ENCODE measurements at places on chromosomes 6 and 20.
A peak's percentile ranks its signal among the peaks of the same experiment; 100 is the strongest.

- DNase-seq, result no peak
These were observed 5.9 kb upstream of the NOX3 start for GRCh38 chr6:155461556-155461955.

- DNase-seq, result no peak
These were observed 147.6 kb downstream of the SYNDIG1 start for GRCh38 chr20:24617080-24617432.

GRCh38 chr6:36622901-36623546, 28.9 kb downstream of the SRSF3 start:
- DNase-seq, result no peak

GRCh38 chr6:135946674-135947073, 95.2 kb downstream of the PDE7B start:
- no peak for DNase-seq

- no peak for DNase-seq
These were observed 100.8 kb downstream of the SULF2 start for GRCh38 chr20:47684306-47685080.

DNA sequence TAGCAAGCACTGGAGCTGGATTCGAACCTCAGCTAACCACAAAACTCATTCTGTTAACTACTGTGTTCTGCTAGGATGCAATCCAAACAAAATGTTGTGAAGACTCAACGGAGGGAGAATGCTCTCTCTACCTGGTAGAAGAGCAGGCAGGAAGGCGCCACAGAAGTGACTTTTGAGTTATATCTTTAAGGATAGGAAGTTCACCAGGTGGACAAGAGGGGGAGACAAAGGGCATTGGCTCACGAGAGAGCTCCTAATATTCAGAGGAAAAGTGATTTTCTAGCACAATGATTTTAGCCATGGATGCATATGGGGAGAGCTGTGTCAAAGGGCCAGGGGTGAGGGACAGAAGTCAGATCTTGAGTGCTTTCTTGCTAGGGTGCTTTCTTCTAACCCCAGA, 108.4 kb upstream of the MAFB start:
- no peak for DNase-seq

GRCh38 chr6:28371706-28372451, 22.1 kb downstream of the ZKSCAN3 start:
- DNase-seq, result no peak

GRCh38 chr6:127053032-127053874, 65.2 kb upstream of the RSPO3 start:
- no peak for DNase-seq

GRCh38 chr20:4604580-4604979, 117.1 kb upstream of the PRND start:
- no peak for DNase-seq

DNA sequence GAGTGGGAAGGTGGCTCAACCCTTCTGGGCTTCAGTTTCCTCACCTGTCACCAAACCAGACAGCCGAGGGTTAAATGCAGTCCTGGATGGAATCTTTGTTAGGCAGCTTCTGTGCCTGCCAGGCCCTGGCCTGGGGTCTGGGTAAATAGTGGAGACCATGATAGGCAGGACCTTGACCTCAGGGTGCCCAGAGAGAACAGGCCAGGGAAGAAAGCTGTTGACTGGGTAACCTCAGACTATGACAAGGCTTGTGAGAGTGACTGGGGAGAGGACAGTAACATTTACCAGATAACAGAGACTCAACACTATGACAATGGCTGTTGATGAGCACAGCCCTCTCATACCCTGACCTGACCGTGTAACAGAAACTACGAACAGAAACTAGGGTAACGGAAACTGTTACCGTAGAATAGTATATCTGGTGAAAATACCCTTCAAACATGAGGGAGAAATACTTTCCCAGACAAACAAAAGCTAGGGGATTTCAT, 218.3 kb downstream of the PREX1 start:
- DNase-seq, result no peak

DNA sequence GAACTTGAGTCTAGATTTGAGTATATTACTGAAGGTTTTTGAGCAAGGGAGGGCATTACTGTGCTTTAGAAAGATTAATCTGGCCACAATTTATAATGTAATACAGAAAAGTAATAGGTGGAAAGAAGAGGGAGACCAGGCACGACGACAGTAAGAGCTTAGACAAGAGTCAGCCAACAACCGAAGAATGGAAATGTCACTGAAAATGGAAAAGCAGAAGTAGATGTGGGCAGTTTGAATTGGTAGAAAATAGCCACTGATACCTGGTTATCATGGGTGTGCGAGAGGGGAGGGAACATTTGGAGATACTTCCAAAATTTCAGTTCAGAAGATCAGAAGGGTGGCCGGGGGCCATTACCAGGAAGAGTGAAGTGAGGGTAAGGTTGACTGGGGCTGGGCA, 339.1 kb downstream of the UTRN start:
- no peak for DNase-seq

GRCh38 chr20:51616060-51616459, 73.5 kb upstream of the NFATC2 start:
- no peak for DNase-seq

GRCh38 chr6:17103715-17104114, 1.9 kb downstream of the STMND1 start:
- DNase-seq, result no peak

- DNase-seq, result peak; percentile 97
These were observed at the start of gene UQCC2 for GRCh38 chr6:33711140-33712129. Gene UQCC2, minus strand, starts transcription at chr6:33711700. Its CDS starts 14 bp downstream, at chr6:33711686.

- no peak for DNase-seq
These were observed 402.5 kb upstream of the FKBP1C start for GRCh38 chr6:62808565-62809293.

DNA sequence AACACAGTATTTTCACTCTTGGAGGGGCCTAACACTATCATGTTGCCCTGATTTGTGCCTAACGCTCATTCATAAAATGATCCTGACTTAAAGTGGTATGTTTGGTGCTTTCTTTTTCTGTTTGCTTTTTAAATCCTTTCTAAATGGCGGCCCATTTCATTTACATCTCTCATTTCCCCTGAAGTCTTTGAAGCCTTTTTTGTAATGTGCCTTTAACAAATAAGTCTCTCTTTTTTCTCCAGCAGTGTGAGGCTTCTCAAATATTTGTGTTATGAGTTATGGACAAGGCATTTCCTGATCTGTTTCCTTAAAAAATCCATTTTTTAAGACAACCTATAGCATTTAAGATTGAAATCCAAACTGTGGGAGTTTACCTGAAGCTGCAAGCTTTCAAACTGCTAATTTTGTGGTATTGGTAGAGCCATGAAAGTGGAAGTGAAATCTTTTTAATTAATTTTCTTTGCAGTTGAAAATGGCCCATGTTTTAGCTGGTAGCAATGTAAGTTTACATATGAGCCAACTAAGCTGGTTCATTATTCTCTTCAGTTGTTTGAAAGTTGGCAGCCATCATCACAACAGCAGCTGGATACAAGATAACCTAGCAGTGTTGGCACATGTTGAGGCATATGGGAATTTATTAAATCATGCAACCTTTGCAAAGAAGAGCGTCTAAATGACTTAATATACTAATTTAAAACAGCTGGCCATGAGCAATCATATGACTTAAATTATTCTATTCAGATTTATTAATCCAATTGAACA, 469.7 kb downstream of the CDKAL1 start:
- no peak for DNase-seq

GRCh38 chr6:21367148-21367547, 226.4 kb upstream of the SOX4 start:
- no peak for DNase-seq

DNA sequence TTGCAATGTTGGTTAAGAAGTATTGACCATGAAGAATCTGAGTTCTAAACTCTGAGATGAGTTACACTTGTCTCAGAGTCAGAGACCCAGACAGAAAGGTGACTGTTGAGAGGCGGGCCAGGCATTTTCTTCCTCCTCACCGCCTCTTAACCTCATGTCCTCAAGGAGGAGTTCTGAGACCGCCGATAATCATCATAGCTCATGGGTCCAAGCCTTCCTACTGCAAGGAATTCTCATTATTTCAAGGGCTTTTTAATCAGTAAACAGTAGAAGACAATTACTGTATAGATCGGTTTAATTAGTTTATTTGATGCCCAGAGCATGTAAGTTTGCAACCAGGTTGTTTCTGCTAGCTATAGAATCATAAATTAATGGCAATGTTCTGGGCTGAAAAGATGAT, 382.4 kb upstream of the MMS22L start:
- DNase-seq, result no peak

- DNase-seq, result no peak
These were observed 607.4 kb downstream of the HACE1 start for GRCh38 chr6:104252276-104252675.

- DNase-seq, result no peak
These were observed 1225.5 kb upstream of the GJE1 start for GRCh38 chr6:140907235-140907634.

- DNase-seq, result no peak
These were observed 893.9 kb upstream of the MANEA start for GRCh38 chr6:94683409-94683808.

DNA sequence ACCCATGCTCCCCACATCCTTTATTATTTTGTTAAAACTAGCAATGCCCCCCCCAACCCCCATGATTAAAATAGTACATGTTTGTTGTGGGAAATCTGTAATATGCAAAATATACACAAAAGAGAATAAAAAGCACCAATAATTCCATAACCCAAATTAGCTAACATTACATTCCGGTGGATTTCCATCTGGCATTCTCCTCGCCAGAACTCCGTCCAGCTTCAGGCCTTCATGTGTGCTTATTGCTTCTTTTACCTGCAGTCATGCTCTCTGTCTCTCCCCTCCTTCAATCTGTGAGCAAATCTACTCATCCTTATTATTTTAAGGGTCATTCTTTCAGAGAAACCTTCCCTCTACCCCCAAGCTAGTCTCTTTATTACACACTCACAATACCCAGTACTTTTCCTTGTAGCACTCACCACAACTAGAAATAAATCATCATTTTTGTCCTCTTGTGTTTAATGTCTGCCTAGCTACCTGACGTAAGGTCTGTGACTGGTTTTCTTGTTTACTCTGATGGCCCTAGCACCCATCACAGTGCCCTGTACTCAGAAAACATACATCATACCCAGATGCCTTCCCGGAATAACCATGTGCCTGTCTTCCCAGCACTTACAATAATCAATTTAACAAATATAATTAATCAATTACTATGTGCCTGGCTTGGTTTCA, 25.6 kb upstream of the IER3 start:
- DNase-seq, result no peak

- DNase-seq, result no peak
These were observed 219.0 kb upstream of the MAN1A1 start for GRCh38 chr6:119568580-119568979.

DNA sequence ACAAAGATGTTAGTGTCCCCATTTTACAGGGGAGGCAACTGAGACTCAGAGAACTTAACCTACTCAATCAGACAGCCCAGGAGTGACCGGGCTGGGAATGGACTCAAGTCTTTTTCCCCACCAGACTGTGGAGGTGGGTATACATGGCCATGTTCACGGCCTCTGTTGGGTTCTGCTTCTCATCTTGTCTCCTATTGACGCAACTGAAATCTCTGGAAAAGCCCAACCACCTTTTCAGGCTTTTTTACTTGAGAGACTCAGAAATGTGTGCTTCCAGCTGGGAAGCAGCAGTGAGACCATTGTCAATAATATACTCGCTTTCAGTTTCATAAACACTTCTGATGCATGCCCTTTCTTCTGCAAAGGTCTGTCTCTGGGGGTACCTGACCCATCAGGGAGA, 70.7 kb downstream of the SOBP start:
- no peak for DNase-seq

GRCh38 chr6:111844376-111844775, 28.9 kb downstream of the FYN start:
- DNase-seq, result no peak

- DNase-seq, result no peak
These were observed 116.5 kb upstream of the BMP2 start for GRCh38 chr20:6651016-6651415.

DNA sequence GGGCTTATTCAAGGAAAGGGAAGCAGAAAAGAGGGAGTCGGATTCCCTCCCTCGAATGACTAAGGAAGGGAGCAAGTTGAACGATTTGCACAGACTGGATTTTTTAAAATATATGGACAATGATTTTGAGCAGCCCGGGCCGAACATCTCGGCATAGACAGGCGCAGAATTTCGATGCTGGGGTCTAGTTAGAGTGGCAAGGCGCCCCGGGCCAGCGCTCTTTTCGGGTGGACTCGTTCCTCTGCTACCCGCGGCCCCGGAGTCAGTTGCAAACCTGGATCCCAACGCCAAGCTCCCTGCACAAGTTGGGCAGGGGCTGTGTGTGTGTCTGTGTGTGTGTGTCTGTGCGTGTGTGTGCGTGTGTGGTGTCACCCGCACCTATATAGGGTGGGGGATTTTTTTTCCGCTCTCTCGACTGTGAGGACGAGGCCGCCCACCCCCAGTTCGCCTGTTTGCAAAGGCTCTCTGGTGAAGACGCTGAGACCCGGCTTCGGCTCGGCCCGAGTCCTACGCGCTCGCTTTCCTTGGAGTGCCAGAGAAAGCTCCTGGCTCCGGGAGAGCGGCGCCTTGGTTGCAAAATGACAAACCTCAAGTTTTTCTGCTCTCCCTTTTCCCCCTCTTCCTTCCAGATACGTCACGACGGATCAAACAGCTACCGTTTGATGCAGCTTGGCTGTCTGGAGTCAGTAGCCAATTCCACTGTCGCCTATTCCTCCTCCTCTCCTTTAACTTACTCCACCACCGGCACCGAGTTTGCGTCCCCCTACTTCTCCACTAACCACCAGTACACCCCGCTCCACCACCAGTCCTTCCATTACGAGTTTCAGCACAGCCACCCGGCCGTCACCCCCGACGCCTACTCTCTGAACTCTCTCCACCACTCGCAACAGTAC, 1.4 kb downstream of the TFAP2D start:
- DNase-seq, result no peak

DNA sequence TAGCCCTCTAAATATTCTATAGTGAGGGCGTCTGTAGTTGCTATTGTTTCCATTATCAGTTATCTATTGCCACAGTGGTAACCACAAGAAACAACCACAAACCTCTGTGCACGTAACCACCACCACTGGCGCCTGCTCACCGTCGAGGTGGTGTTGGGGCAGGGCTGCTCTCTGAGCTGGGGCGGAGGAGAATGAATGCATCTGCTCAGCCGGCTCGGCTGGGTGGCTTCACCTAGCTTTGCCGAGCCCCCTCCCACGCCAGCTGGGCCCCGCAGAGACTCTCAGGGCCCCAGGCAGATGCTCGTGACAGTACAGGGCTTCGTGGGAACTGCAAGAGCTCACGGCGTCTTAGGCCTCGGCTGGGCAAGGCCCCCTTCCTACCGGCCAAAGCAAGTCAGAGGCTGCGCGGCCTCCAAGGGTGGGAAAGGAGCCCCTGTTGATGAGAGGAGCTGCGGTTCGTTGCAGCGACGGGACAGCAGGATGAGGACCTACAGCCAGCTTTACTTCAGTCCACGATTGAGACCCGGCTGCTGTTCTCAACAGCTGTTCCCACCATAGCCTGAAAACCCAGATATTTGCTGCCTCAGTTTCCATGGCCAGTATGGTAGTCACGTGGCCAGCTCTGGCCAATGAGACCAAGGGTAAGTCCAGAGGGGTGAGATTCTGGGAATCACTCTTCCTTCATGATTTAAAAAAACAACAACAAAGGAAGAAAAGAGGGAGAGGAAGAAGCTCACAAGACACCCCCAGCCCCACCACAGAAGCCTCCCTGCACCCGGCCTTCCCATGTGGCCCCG, 120.2 kb upstream of the AFDN start:
- DNase-seq, result peak; percentile 52

- DNase-seq, result no peak
These were observed 52.1 kb upstream of the SNX9 start for GRCh38 chr6:157770946-157771345.

- no peak for DNase-seq
These were observed 5.2 kb downstream of the HFE start for GRCh38 chr6:26092443-26092842.
